CD8-positive, alpha-beta T cell (primary cell): ENCODE measurements at places on chromosomes 5 and 9. TPM values are rescaled to one million over a fixed set of nuclear protein-coding genes. Genes with fewer than 3 reads are reported as not detected.

IFNA14 gene
- total RNA-seq: not detected

GRCh38 chr9:73515216-73515615 lies 363.6 kb downstream of the ANXA1 start:
- DNase-seq: no peak

- DNase-seq: no peak
Observed at GRCh38 chr9:90288275-90288639, 354.4 kb downstream of the DIRAS2 start.

RLN2 gene
- 0.50 TPM for total RNA-seq

DNA sequence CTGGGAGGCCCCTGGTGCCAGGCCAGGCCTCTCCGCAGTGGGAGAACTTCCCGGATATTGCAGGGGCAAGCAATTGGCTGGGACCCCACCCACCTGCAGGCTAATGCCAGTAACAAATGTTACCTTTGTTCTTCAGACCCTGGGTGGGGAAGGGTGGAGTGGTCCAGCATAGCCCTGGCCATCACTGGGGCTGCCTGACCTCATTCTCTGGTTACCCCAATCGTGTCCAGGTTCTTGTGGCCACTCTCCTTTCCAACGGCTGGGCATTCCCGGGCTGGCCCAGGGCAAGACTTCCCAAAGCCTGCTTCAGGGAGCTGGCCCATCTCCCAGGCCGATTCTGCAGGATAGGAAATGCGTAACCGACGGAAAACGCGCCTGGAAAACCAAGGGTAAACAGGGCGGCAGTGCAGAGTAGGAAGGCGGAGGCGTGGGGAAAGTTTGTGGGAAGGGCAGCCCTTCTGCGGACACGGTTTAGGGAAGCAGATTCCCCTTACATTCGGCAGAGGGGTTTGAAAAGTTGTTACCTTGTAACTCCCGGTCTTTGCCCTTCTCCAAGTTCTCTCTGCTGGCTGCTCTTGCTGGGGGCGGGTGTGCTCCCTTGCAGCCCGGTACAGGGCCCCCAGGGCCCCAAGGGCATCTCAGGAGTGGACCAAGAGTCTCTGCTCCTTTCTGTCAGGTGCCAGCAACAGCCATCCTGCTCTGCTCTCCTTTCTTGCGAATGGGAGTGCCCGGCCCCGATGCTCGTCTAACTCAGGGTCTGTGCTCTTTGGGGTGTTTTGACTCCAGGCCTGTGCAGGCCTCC lies 3.5 kb downstream of the NRARP start:
- no peak for DNase-seq

DNA sequence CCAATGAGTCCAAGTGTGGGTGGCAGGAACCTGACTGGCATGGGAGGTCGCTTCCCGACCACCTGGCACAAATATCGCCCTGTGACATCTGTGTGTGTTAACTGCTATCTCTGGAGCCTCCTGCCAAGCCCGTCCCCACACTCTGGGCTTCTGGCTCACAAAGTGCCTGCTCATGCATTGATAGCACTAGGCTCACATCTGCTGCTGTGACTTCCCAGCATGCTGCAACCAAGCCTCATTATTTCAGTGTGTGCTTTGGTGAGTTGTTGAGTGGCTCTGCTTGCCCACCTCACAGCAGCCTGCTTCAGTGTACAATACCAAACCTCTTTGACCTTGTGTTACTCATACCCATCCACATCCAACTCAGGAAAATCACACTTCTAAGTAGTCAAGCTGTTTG lies 139.8 kb downstream of the APBA1 start:
- no peak for DNase-seq

NUTM2F gene
- not detected for total RNA-seq

DNA sequence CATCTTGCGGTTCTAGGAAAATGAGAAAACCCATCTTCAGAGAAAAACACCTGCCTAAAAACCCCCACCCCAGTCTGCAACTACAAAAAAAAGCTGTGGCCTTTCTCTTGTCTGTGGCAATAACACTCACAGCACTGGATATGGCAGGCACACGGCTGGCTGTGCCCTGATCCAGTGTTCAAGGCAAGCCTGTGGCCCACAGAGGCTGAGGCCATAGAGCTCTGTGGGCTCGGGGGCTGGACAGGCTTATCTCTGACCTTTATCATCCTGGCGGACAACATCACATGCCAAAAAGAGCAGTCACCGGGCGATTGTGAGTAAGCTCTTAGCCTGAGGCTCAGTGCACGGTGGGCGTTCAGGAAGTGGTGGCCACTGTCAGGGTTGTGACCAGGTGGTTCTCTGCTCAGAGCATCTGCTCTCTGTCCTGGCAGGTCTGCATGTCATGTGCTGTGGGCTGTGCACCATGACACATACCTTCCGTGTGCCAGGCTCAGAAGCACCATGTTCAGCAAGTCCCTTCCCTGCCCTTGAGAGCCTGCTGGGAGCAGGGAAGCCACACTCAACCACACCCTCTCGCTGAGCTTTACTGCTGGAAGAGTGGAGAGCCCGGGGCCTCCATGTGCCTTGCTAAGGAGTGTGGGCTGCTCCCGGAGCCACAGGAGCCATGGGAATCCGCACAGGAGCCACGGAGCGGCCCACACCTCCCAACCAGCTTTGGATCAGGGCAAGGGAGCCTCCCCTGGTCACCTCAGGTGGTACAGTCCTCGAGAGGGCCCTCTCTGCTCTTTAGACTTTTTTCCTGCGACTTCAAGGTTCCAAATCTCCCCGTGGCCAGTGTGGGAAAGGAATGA lies 34.6 kb upstream of the WDR38 start:
- DNase-seq: no peak

DNA sequence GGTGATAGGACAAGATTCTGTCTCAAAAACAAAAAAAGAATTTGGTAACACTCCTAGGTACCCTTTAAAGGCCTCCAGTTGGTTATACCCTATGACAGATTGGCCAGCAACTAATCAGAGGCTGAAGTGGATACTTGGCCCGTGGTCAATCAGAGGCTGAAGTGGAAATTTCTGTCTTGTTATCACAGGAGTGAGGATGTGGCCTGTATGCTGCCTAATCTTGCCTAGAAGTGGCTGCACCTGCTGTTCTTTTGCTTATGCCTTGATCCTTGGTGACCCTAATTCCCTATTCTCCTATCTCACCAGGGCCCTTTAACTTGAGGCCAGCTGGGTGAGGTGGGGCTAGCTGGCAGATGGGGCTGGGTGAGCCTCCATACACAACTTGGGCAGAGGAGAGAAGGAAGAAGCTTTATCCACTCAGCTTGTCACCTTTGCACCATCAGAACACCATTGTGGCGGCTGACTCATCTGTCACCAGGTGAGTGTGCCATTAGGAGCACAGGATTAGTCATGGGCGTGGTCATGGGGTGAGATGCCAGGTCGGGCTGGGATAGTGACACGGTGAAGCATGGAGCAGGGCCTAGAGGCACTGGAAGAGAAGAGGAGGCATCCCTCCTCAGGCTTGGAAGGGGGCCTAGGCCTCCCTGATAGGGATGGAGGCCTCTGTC lies 41.5 kb downstream of the SAR1B start:
- no peak for DNase-seq

GRCh38 chr5:117299224-117299935 lies 724.8 kb upstream of the SEMA6A start:
- no peak for DNase-seq

DNA sequence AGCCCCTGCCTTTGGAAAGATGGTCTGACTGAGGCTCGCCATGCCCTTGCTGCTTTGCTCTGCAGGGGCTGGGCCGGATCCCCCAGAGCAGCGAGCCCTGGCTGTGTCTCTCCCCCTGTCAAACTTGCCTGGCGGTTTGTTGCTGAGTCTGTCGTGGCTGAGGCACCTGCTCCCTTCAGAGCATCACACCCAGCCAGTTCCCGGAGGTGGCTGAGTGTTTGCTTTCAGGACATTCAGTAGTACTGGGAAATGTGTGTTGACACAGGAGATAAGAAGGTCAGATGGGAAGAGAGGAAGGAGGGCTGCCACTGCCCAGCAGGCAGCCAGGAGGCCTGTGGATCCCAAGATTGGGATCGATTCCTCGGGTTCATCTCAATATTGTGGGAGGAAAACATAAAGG lies 62.9 kb downstream of the GADD45G start:
- DNase-seq: no peak

GRCh38 chr9:81717061-81717746 lies 27.9 kb upstream of the TLE1 start:
- no peak for DNase-seq

- DNase-seq: no peak
Observed at GRCh38 chr5:91635950-91636734, 253.0 kb upstream of the ARRDC3 start.

KCNIP1 gene
- total RNA-seq: not detected

- no peak for DNase-seq
Observed at GRCh38 chr9:91824601-91825305, 125.3 kb downstream of the ROR2 start.

NEUROG1 gene
- total RNA-seq: not detected

SLC1A3 gene
- total RNA-seq: not detected

EXOC3 gene
- total RNA-seq: 85.2 TPM

DNA sequence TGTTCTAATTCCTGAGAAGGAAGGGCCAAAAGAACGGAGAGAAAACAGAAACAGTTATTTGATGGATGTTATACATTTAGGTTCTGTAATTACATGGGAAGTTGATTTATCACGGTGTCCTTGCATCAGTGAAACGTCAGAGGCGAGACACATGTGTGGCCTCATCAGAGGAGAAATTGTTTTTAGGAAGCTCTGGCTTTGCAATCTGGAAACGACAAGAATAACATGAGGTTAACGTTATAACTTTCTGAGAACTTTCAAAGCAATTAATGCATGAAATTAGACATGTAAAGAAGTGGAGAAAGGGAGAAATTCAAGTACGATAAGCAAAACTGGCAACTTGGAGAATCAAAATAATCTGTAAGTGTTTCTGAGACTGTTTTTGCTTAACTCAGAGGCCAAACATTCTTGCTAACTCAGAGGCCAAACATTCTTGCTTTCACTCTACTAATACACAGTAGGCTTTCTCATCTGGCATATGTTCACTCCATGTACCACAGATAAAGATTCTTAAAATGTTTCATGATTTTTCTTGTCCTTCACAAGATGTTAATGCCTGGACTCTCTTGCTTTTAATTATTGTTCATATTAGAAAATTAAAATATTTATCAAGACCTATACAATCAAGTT lies 933.0 kb downstream of the TLE4 start:
- no peak for DNase-seq

TAF1L gene
- not detected for total RNA-seq

GRCh38 chr9:113906411-113907110 lies 30.5 kb downstream of the ZNF618 start:
- no peak for DNase-seq

GRCh38 chr5:171867786-171868185 lies 82.2 kb downstream of the SMIM23 start:
- no peak for DNase-seq

- no peak for DNase-seq
Observed at GRCh38 chr5:125560476-125561225, 814.2 kb upstream of the ZNF608 start.

GRCh38 chr5:113058269-113058668 lies 81.7 kb downstream of the DCP2 start:
- DNase-seq: no peak

DNA sequence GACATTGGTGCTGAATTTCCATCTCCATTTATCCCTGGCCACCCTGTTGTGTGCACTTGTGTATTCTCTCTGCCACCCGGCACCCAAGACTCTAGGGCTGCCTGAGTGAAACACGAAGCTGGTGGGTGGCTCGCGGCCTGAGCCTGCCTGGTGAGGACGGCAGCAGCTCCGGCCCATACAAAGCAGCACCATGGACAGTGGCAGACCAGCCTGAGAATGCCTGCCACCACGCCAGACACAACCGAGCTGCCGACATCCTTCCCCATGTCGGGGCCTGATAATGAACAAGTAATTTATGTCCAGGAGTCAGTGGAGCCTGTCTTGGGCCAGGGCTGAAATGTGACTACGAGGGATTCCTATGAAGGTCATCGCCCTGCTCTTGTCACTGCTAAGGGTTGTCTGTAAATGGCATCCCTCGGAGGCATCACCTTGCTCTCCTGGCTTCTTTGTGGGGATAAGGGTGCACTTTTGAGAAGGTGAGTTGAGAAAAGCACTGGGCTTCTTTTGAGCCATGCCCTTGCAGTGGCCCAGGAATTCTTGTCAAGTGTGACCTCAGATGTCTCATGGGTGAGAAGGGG lies 175.7 kb downstream of the MELK start:
- DNase-seq: no peak

DNA sequence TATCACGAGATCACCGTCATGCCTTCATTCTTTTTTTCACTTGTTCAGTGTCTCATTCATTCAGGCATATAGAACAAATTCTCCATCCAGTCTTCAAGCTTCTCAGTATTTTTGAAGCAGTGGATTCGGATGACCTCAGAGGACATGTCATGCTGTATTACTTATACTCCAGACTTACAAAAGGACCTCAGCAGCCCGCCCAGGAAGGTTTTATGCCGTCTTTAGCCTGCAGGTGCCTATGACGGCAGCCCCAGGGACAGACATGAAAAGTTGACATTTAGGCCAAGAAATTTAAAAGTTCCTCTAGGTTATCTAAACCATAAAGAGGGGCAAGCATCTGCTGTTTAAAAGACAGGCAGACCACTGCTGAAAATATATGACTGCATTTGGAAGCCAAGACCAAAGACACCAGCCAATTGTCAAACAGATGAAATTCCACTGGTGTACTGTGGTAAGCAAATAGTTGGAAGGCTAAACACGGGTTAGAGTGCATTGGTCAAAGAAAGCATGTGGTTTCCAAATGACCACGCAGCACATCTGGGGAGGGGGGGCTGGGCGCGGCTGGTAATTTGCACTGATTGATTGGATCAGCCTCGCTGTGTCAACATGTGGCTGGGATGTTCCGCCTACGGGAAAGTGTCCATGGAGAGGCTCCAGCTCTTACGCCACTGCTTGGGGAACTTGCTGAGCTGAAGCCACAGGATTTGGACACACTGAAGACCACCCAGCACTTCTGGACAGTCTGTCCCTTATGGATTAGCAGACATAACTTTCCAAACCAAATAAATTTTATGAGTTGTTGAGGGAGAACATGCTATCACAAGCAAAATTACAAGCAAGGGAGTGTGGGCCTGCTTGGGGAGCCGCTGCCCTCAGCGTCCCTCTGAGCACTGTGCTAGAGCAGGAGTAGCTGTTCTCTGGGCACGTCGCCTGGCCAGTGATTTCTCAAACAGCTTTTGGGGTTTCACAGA lies 173.6 kb downstream of the FANCC start:
- DNase-seq: no peak

PLAC8L1 gene
- not detected for total RNA-seq

DNA sequence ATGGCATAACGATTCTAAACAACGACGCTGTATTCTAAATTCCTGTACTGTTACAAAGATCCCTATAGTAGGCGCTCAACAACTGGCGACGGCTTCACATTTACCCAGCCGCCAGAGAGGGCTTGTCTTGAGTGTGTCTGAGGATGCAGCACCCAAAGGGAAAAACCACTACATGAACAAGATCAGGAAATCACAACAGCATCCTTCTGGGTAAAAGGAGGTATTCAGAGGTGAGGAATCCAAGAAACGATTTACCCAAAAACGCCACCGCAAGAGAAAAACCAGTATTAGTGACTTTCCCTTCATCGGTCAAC lies 711 bp downstream of the TTC33 start:
- peak; percentile 77 for DNase-seq

GABRG2 gene
- total RNA-seq: not detected

PBX3 gene
- total RNA-seq: 16.2 TPM

DNA sequence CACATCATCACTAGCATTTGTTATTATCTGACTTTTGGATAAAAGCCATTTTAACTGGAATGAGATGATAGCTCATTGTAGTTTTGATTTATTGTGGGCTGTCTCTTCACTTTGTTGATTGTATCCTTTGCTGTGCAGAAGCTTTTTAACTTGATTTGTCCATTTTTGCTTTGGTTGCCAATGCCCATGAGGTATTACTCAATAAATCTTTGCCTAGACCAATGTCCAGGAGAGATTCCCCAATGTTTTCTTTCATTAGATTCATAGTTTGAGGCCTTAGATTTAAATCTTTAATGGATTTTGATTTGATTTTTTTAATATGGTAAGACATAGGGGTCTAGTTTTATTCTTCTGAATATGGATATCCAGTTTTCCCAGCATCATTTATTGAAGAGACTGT lies 28.8 kb upstream of the SMARCA2 start:
- DNase-seq: no peak
